Neuronal stem cell (in vitro differentiated cells): ENCODE measurements at places on chromosomes 13 and 19.

- no peak for DNase-seq
These were observed 622 bp downstream of the DNM2 start for GRCh38 chr19:10718205-10719196.

DNA sequence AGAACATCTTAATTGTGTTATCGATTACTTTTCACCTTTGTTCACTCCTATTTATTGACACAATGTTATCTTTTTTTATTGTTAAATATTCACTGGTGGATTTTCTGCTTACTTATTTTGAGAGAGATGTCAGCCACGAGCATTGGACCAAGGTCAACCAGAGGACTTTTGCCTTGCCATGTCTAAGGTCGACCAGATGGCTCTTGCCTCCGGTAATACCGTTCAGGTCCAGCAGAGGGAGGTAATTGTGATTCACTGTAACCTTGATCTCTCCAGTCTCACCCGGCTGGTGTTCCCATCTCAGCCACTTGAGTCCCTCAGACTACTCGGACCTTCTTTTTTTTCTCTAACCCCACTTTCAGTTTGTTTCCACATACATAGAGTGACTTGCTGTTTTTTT, 1438.1 kb downstream of the UQCRFS1 start:
- no peak for DNase-seq

DNA sequence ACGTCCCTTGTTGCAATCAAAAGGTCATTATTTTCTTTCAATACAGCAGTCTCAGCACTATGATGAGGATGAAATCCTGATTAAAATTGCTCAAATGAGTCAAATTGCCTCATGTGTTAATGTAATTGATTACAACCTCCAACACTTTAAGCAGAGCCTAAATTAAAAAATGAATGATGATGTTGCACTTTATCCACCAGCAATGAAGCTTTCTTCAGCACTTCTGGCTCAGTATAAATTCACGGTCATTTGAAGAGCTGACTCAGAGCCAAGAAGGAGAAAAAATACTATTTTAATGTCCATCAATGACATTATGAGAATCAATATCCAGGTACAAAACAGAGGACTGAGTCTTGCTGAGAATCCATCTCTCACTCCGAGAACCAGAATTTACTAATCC, 792.6 kb upstream of the ATXN8OS start:
- no peak for DNase-seq

- no peak for DNase-seq
These were observed 3.4 kb downstream of the TMPRSS9 start for GRCh38 chr19:2363419-2363818.

- peak; percentile 70 for DNase-seq
These were observed 3.2 kb downstream of the ARHGAP35 start for GRCh38 chr19:46863818-46864629.

- no peak for DNase-seq
These were observed 20.0 kb downstream of the ENOX1 start for GRCh38 chr13:43766725-43767124.

DNA sequence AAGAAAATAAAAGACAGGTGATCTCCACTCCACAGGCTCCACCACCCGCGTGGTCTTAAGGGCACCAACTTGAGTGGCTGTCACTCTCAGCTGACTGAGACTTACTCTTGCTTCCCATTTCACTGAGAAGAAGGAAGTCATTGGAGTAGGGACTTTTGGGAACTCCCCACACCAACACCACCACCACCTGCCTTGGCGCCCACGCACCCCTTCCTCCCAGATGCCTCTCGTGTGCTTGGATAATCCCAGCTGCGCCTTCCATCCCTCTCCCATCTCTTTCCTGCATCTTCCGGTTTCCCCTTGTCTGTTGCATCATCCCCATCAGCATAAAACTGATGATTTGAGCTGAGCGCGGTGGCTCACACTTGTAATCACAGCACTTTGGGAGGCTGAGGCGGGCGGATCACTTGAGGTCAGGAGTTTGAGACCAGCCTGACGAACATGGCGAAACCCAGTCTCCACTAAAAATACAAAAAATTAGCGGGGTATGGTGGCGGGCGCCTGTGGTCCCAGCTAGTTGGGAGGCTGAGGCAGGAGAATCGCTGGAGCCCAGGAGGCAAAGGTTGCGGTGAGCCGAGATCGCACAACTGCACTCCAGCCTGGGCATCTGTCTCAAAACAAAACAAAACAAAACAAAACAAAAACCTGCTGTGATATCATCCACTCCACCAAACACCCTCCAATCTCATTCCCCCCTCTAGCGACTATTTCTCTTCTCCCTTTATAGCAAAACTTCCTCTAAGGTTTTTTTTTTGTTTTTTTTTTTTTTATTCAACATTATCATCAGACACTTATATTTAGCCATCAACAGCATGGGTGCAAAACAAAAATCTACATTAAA, 25.5 kb downstream of the AP2S1 start:
- DNase-seq, result no peak

- no peak for DNase-seq
These were observed 614.2 kb downstream of the DCT start for GRCh38 chr13:93865235-93865634.

- DNase-seq, result no peak
These were observed 1165.0 kb downstream of the SLITRK1 start for GRCh38 chr13:82717249-82717648.

GRCh38 chr13:48727241-48728011, 73.7 kb downstream of the CYSLTR2 start:
- DNase-seq, result no peak

- DNase-seq, result no peak
These were observed 100.0 kb downstream of the SHISA2 start for GRCh38 chr13:25951831-25952230.

DNA sequence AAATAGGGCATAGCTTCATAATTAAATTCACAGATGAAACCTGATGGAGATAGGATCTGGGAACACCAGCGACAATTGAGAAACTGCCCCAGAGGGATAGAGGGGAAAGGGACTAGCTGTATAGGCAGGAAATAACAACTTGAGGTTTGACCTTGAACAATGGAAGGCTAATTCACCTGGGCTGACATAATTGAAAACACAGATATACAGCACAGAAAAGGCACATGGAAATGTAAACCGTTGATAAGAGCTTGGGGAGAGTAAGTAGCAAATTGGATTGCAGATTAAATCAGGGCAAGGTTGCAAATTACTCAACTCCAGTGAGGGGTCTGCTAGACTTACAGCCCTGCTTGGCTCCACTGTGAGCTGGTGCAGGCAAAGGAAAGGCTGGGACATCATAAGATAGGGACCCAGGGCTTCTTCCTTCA, 246.7 kb downstream of the DLEU7 start:
- no peak for DNase-seq

- DNase-seq, result no peak
These were observed 242.2 kb upstream of the SGCG start for GRCh38 chr13:22938576-22938975.

DNA sequence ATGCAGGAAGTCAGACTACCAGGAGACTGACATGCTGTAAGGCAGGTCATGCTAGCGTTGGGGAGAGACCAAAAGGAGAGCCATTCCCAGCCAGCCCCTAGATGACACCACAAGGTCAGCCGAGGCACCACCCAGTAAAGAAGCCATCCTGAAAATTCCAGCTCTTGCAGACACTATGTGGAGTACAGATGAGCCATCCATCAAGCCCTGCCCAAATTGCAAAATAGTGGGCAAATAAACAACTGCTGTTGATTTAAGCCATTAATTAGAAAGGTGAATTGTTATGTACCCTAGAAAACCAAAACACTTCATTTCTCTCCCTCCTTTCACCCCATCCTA, 82.1 kb downstream of the TBC1D4 start:
- DNase-seq, result no peak

DNA sequence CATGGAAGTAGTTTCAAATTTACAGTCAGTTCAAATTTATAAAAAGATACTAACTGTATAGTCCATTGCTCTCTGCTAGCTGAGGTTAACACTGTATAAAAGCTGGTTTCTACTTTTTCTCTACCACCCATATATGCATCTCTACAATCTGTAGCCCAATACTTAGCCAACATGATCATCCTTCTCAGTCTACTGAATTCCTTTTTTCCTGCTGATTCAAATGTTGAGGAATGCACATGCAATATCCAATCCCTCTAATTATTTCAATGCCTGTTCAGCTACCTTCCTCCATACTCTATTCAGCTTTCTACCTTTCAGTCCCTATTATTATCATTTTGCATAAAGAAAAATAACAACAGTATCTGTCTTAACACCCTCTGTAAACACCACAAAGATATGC, 15.6 kb downstream of the KPNA3 start:
- DNase-seq, result no peak

GRCh38 chr13:38395497-38395788, 45.8 kb downstream of the UFM1 start:
- no peak for DNase-seq

DNA sequence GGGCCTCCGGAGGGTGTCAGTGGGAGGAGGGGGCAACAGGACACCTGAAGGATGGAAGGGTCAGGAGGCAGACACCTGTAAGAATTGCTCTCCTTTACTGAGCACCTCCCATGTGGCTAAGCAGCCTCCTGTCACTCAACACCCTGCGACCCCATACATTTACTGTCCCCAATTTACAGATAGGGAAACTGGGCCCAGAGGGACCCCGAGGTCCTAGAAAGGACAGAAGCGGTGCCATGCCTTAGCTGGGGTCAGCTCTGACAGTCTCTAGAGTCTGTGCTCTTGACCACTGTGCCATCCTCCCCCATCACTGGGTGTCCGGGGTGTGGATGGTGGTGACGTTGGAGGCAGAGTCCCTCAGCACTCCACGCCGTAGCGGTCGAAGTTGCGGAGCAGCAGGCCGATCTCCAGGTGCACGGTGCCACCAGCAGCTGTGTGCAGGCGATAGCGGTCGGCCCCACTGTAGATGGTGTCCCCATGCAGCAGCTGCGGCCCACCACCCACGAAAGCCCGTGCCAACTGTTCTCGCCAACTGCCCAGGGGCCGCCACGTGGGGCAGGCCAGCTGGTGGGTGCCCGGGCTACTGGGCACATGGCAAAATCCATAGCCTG, 726 bp upstream of the TGFB1 start:
- DNase-seq, result no peak

- DNase-seq, result peak; percentile 75
These were observed 62.3 kb downstream of the CHST8 start for GRCh38 chr19:33683881-33684537.

GRCh38 chr13:23021906-23022305, 158.9 kb upstream of the SGCG start:
- DNase-seq, result no peak

- no peak for DNase-seq
These were observed 2.5 kb downstream of the NFIC start for GRCh38 chr19:3368848-3369336.

- no peak for DNase-seq
These were observed 30.5 kb downstream of the ZSWIM4 start for GRCh38 chr19:13825489-13826441.

- DNase-seq, result no peak
These were observed 16.5 kb upstream of the SLC7A10 start for GRCh38 chr19:33242131-33242530.
